ENCODE measurements at places on chromosomes 3 and 15.

DNA sequence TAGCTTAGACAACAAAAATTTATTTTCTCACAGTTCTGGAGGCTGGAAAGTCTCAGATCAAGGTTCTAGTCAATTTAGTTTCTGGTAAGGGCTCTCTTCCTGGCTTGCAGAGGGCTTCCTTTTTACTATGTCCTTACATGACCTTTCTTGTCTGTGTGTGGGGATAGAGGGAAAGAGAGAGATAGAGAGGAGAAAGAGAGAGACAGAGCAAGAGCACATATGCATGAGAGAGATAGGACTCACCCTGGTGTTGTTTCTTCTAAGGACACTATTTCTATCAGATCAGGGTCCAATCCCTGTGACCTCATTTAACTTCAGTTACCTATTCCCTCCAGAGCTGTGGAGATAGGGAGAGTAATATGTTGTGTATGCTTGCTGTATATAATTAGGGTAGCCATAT is 44.9 kb upstream of the TEX9 start:
- no peak for DNase-seq

GRCh38 chr15:86611417-86612040 is 531.9 kb downstream of the AGBL1 start:
- no peak for DNase-seq

- no peak for DNase-seq
These were observed 10.9 kb downstream of the LRRFIP2 start for GRCh38 chr3:37163262-37164015.

- DNase-seq = peak; percentile 25
These were observed 63.9 kb downstream of the TMCC1 start for GRCh38 chr3:129829640-129830039.

- no peak for DNase-seq
These were observed 98.8 kb downstream of the ZNF621 start for GRCh38 chr3:40623567-40623966.

- no peak for DNase-seq
These were observed 52.4 kb downstream of the PRKCI start for GRCh38 chr3:170274641-170275040.

- no peak for DNase-seq
These were observed 405 bp upstream of the SPG21 start for GRCh38 chr15:64990168-64990470.

GRCh38 chr15:26873846-26874245 is 7.0 kb downstream of the GABRA5 start:
- DNase-seq = peak; percentile 42

DNA sequence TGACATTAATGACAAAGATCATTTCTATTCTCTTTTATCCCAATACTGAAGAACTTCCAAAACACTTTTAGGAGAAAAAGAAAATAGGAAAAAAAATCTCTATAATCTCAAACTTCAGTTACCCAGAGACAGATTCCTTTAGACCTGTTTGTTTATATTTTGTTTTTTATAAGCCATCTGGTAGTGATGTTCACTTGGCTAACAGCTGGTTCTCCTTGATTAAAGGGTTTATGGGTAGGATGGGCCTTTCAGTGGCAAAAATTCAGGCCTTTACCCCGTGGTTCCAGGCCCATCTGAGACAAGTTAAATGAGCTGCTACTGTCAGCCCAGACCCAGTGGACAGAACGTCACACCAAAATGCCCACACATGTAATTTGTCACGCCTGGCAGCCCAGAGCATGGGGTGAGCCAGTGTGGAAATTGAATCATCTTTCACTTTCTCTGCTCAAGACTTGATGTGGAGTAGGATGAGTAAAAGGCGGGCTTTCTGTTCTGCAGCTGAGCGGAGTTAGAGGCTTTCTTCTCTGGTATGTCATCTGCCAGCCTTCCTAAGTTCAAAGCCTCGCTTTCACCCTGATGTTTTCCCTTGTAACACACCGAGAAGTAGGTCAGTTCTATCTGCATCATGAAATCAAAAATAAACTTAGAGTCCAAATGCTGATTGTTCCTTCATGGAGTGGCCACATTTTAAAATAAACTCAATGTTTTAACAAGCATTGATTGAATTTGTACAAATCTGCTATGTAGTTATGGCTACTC is 62.5 kb upstream of the SKOR1 start:
- DNase-seq = no peak

DNA sequence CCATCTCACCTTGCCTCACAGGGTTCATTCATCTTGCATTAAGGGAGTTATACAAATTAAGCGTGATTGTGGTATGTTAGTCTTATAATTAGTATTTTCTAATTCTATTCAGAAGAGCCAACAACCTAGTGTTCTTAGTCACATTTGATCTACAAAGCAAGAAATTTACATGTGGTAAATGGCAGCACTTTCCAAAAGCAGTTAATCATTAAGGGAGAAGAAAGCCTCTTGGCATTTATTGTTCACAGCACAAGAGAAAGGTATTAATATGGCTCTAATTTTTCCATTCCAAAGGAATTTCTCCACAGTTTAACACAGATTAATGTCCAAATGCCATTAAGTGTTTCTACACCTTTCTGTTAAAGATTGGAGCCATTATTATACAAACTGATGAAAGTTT is 1077.1 kb downstream of the ZPLD1 start:
- no peak for DNase-seq

- no peak for DNase-seq
These were observed 720.9 kb downstream of the GRM7 start for GRCh38 chr3:7581831-7582230.

DNA sequence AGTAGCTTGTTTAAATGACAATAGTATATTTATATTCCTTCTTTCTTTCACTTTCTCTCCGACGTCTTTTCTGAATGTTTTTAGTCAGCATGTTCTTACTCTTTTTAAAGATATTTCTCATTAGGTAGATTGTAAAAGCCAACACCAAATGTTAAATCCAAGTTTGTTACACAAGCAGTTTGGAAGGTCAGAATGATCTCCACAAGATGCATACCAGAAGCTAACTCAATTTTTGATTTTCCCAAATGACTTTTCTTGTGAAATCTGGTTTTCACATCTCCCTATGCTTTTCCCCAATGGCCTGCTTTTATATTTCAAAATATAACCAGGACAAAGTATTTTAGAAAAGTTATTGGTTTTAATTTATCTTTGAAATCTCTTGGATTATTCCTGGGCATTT is 49.7 kb upstream of the TPRG1 start:
- no peak for DNase-seq

GRCh38 chr3:14016900-14017475 is 107.7 kb downstream of the CHCHD4 start:
- DNase-seq = no peak

GRCh38 chr3:193831495-193832455 is 238.8 kb downstream of the OPA1 start:
- no peak for DNase-seq

DNA sequence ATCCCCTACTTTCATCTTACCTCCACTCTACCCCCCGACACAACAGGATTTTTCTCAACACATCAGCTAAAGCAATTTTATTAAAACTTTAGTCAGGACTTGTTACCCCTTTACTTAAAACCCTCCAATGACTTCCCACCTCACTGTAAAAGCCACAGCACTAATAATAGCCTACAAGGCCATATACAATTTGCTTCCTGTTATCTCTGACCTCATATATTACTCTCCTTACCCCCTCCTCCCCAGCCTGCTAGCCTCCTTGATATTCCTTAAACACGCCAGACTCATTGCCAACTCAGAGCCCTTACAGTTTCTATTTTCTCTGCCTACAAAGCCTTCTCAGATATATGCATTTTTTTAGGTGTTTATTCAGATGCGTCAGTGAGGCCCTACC is 54.4 kb downstream of the DCUN1D1 start:
- no peak for DNase-seq

DNA sequence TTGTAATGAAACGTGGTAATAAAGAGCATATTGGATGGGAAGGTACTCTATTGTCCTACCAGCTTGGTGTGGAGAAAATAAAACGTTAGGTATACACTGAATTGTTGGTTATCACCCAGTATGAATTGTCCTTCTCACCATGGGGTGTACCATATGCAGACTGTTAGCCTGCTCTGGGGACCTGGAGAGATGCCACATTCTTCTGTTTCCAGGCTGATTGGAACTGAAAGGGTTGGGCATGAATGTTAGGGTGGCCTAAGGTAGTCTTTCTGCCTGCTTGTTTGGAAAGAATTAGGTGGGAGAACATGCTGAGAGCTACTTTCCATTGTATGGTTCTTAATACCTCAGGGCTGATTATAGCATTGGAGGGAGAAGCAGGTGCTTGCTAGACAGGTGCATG is 340.6 kb downstream of the PTPRG start:
- DNase-seq = no peak

GRCh38 chr3:139687431-139687830 is 9.7 kb upstream of the NMNAT3 start:
- no peak for DNase-seq

GRCh38 chr3:164174059-164174458 is 904.2 kb downstream of the SI start:
- DNase-seq = no peak
